ENCODE measurements at places on chromosomes 7 and 10. TPM values are rescaled to one million over a fixed set of nuclear protein-coding genes. Genes with fewer than 3 reads are reported as not detected.

GRCh38 chr7:96415293-96415940, 93.5 kb upstream of the SLC25A13 start:
- no peak for DNase-seq

GRCh38 chr10:51459476-51459875, 239.9 kb downstream of the CSTF2T start:
- DNase-seq, result no peak

WDR91 gene
- 6.6 TPM for total RNA-seq

- DNase-seq, result no peak
Measured at GRCh38 chr10:13437026-13437555, 89.0 kb upstream of the SEPHS1 start.

DNA sequence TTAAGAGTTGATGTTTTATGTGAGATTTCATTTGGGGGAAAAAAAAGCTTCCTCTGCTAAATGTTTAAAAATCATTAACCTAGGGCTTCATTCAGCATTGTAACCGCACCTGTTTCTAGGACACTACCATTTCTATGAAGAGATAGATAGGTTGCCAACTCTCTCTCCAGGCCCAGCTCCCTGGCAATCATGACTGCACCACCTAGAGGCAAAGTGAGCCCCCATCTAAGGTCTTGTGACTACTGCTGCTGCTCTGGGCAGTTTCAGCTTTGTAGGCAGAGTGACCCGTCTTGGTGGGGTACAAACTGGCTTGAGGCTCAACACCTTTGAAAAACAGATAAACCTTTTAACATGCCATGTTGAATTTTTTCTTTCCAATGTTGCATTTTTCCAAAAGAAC, 27.3 kb upstream of the MRC1 start:
- DNase-seq, result no peak

DNA sequence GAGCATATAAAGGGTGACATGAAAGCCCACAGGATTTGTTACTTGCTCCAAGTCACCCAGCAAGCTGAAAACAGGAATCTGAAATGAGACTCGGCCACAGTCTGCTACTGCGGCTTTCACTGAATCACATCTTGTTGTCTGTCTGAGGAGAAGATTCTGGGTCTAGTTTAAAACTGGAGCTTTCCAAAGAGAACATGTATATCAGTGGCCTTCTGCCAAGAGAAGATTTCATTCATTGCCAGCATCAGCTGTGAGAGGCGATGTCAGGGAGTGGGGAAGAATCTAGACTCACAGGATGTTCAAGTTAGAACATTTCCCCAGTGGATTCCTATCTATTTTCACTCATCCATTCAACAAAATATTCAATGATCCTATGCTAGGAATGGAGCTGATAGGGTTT, 122.8 kb downstream of the GALNT17 start:
- DNase-seq, result no peak

STEAP4 gene
- total RNA-seq, result not detected

DNA sequence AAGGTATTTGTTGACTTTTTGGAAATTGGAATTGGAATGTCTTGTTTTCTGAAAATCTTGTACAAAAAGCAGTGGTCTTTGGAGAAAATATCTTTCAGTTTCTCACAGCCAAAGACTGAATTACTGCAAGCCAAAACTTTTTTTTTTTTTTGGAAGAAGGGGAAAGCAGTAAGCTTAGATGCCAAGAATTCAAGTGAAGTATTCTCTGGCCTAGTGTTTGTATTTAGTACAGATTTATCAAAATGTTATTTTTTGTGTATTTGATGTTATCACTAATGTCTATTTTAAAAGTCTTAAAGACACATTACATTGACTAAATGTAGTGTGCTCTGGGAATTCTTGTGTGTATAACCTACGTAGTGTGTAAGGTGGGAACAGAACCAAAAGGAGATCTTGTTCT, 6.2 kb downstream of the TET1 start:
- DNase-seq, result no peak

ITPRID1 gene
- total RNA-seq, result not detected

ANKRD61 gene
- total RNA-seq, result 0.18 TPM

DNA sequence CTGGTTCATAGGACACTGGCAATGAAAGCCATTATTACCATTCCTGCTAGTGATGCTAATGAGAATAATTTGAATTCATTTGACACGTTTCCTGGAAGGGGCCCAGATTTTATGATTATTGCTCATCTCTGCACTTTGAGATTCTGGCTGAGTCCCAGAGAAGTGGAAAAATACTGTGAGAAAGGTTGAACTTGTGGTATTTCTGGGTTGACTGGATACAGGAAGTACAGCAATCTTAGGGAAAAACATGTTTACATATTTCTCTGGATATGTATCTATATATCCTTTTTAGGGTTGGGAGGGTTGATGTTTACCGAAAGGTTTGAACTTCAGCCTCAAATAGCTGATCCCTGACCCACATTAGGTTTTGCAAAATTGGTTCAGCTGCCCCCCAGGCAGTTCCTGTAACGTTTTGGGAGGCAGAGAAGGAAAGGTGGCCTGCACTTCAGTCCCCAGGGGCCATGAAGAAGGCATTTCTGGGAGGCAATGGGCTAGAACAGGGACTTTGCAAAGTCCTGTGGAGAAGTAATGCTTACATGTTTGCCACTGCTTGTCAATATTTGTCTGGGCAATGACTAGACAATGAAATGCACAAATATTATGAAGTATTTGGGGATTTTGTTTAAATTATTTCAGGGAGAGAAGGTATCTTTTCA, 253.7 kb upstream of the PITRM1 start:
- peak; percentile 74 for DNase-seq

DNA sequence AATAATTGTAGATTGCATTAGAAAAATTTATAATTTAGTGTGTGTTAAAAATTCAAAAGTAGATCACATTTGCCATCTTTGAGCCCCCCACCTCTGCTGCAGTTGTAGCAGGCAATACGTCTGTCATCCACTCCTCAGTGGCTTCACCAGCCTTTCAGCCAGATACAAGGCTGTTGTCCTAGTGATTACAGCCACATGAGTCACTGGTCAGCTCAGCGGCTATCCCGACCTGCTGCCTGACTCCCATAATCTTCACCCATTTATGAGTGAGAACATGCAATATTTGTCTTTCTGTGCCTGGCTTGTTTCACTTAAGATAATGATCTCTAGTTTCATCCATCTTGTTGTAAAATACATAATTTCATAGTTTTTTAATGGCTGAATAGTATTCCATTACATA, 9.2 kb downstream of the OR2A5 start:
- no peak for DNase-seq

- no peak for DNase-seq
Measured at GRCh38 chr10:131980761-131981428, 828 bp downstream of the BNIP3 start.

PCBD1 gene
- total RNA-seq, result 48.5 TPM

DNA sequence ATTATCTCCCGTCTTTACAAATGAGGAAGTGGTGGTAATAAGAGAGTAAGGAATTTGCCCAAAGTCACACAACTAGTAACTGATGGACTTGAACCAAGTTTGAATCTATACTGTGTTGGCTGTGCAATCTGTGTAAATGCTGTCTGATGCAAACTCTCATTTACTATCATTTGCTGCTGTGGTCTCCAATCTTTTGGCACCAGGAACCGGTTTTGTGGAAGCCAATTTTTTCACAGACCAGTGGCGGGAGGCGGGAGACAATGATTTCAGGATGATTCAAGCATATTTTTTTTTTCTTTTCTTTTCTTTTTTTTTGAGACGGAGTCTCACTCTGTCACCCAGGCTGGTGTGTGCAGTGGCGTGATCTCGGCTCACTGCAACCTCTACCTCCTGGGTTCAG, 450.0 kb upstream of the FZD8 start:
- DNase-seq, result no peak

- no peak for DNase-seq
Measured at GRCh38 chr7:91596287-91596686, 284.2 kb downstream of the MTERF1 start.

GRCh38 chr7:139075871-139076686, 33.4 kb downstream of the ZC3HAV1 start:
- DNase-seq, result no peak

PLEKHS1 gene
- not detected for total RNA-seq

VDAC2 gene
- total RNA-seq, result 338 TPM

GRCh38 chr7:158475036-158475678, 112.5 kb downstream of the PTPRN2 start:
- DNase-seq, result no peak

- no peak for DNase-seq
Measured at GRCh38 chr10:84551437-84552120, 223.2 kb downstream of the CCSER2 start.

GRCh38 chr7:79398138-79398749, 55.2 kb downstream of the MAGI2 start:
- DNase-seq, result no peak

FAM237B gene
- total RNA-seq, result not detected

- DNase-seq, result peak; percentile 32
Measured at GRCh38 chr10:124983321-124983720, 41.4 kb downstream of the ZRANB1 start.

- no peak for DNase-seq
Measured at GRCh38 chr10:63168821-63169462, 35.8 kb downstream of the NRBF2 start.

- no peak for DNase-seq
Measured at GRCh38 chr7:20293336-20293735, 37.4 kb upstream of the ITGB8 start.

ASAH2B gene
- total RNA-seq, result 7.6 TPM

DNA sequence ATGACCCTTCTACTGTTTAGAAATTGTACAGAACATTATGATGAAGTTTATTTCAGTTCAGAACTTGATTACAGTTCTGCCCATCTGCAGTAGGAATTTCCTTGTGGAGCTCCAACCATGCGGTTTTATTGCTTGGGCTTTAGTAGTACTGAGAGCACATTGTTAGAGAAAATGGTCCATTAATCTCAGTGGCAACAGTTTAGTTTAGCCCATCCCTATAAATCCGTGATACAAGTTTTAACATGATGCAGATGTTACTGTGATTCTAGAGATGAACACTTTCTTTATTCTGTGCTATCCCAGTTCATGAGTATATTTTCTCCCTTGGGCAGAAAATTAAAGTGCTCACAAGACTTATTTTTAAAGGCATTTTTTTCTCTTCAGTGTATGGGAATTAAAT, 84.8 kb upstream of the FZD8 start:
- no peak for DNase-seq

DNA sequence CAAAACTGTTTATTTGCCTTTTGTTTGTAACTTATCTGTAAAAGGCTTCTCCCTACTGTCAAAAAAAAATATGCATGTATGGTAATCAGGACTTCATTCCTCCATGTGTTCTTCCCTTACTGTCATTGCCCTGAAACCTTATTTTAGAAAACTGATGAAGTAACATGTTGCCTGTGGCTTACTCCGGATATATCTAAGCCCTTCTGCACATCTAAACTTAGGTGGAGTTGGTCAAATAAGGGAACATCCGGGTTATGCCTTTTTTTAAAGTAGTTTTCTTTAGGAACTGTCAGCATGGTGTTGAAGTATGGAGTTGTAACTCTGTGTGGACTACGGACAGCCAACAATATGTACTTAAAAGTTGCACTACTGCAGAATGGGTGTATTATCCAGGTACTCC, 6.2 kb downstream of the SAR1A start:
- DNase-seq, result no peak

RNF32 gene
- total RNA-seq, result 2.7 TPM

DNA sequence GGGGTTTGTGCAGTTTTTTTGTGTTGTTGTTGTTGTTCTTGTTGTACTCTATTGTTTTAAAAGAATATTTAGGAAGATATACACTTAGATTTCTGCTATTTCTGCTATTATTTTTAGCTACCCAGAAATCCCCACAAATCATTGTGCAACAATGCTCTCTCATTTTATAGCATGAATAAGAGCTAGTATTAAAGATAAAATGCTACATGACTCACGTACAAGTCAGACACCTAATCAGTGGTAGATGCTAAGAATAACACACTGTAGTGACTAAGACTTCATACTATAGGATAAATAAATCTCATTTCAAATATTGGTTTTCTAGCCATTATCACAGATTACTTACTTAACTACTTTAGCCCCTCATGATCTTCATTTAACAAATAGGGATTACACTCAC, 920.5 kb downstream of the KCNMA1 start:
- DNase-seq, result peak; percentile 89

DNA sequence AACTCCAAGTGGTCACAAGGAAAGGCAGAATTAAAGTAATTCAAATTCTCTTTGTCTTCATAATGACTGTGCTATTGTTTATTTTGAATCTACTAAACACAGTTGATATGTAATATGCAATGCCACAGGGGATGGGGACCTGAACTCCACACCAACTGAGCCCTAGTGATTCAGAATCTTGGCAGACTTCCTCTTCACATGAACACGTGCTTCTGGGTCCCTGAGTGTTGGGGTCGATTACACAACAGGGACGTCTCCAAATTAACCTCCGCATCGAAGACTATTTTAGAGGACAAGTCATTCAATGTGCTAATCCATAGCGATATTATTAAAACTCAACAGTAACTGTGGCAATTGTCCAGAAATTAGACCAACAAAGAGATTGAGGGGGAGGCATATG, 95.3 kb upstream of the CARD11 start:
- no peak for DNase-seq

DNA sequence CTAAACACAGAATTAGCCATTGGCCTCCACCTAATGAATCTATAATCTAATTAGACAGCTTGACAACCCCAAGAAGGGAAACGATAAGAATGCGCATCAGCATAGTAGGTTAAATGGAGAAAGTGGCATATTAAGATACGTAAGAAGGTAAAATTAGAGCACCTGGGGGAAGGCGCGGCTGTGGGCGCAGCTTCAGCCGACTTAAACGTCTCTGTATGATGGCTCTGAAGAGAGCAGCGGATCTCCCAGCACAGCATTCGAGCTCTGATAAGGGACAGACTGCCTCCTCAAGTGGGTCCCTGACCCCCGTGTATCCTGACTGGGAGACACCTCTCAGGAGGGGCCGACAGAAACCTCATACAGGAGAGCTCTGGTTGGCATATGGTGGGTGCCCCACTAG, 518.8 kb downstream of the PHTF2 start:
- DNase-seq, result no peak

MYOF gene
- 299 TPM for total RNA-seq

Measured in astrocyte (in vitro differentiated cells and primary cell).